Endothelial cell of umbilical vein (primary cell): ENCODE measurements at places on chromosomes 5 and 9. TPM values are rescaled to one million over a fixed set of nuclear protein-coding genes. Genes with fewer than 3 reads are reported as not detected.

The GRXCR2 gene
- total RNA-seq: not detected in 2 replicates

The TSSK1B gene
- total RNA-seq: 0.12 TPM in 1 of 2 replicates, not detected in the other

The OTULINL gene
- 0.37 and 0.42 TPM in 2 replicates for total RNA-seq

The C9orf50 gene
- not detected in 2 replicates for total RNA-seq

The HEMGN gene
- total RNA-seq: not detected in 2 replicates

The FREM1 gene
- 0.14 and 0.29 TPM in 2 replicates for total RNA-seq

The SVEP1 gene
- total RNA-seq: 0.12 and 0.29 TPM in 2 replicates

The SREK1 gene
- total RNA-seq: 72.9 and 78.6 TPM in 2 replicates

The SMU1 gene
- 21.7 and 22.2 TPM in 2 replicates for total RNA-seq

The SPTLC1 gene
- 64.6 and 68.5 TPM in 2 replicates for total RNA-seq

The SYK gene
- not detected in 2 replicates for total RNA-seq

The DMGDH gene
- not detected in 2 replicates for total RNA-seq

The CA9 gene
- total RNA-seq: 0.42 TPM in 1 of 2 replicates, not detected in the other

The DMRT1 gene
- total RNA-seq: 0.20 TPM in 1 of 2 replicates, not detected in the other

The GAS1 gene
- 0.15 and 0.18 TPM in 2 replicates for total RNA-seq

The OMD gene
- total RNA-seq: not detected in 2 replicates

The TRAF1 gene
- total RNA-seq: 1.4 and 2.0 TPM in 2 replicates

The TMEM8B gene
- total RNA-seq: 2.5 and 2.9 TPM in 2 replicates

The PLAA gene
- total RNA-seq: 36.9 and 37.9 TPM in 2 replicates

The TXNDC8 gene
- total RNA-seq: not detected in 2 replicates

The UCK1 gene
- 23.6 and 24.1 TPM in 2 replicates for total RNA-seq

The SAXO1 gene
- not detected in 2 replicates for total RNA-seq

The IL13 gene
- not detected in 2 replicates for total RNA-seq

The MYO10 gene
- total RNA-seq: 144 and 148 TPM in 2 replicates

The DND1 gene
- 1.1 TPM in 2 replicates for total RNA-seq

The CD72 gene
- not detected in 2 replicates for total RNA-seq

The FAXDC2 gene
- 5.8 and 8.3 TPM in 2 replicates for total RNA-seq

The VLDLR gene
- total RNA-seq: 2.5 and 3.2 TPM in 2 replicates

The ST8SIA4 gene
- 25.0 and 28.3 TPM in 2 replicates for total RNA-seq

The PCDHB2 gene
- total RNA-seq: 0.23 and 0.58 TPM in 2 replicates

The GABRA1 gene
- total RNA-seq: not detected in 2 replicates

The EDIL3 gene
- total RNA-seq: 28.8 and 41.2 TPM in 2 replicates
